Hematopoietic multipotent progenitor cell treated with erythropoietin and hydrocortisone succinate and interleukin-3 and kit ligand, for 6 days (in vitro differentiated cells): ENCODE measurements at places on chromosomes 5 and 9.

GRCh38 chr5:7396713-7397454 is 946 bp downstream of the ADCY2 start:
- DNase-seq, result peak; percentile 4

GRCh38 chr5:180558232-180558631 is 33.1 kb downstream of the SCGB3A1 start:
- no peak for DNase-seq

DNA sequence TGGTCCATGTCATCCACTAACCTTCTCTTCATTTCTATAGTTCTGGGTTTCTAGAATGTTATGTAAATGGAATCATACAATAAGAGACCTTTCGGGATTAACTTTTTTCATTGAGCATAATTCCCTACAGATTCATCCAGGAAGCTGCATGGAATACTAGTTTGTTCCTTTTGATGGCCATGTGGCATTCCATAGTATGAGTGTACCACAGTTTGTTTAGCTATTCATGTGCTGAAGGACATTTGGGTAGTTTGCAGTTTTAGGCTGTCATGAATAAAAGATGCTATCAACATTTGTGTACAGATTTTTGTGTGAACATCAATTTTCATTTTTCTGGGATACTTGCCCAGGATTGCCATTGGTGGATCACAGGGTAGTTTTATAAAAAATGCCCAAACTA is 6.8 kb upstream of the SPTLC1 start:
- no peak for DNase-seq

- no peak for DNase-seq
Measured at GRCh38 chr9:32855752-32856151, 72.4 kb downstream of the TMEM215 start.

GRCh38 chr5:100252037-100252436 is 283.1 kb upstream of the FAM174A start:
- DNase-seq, result no peak

DNA sequence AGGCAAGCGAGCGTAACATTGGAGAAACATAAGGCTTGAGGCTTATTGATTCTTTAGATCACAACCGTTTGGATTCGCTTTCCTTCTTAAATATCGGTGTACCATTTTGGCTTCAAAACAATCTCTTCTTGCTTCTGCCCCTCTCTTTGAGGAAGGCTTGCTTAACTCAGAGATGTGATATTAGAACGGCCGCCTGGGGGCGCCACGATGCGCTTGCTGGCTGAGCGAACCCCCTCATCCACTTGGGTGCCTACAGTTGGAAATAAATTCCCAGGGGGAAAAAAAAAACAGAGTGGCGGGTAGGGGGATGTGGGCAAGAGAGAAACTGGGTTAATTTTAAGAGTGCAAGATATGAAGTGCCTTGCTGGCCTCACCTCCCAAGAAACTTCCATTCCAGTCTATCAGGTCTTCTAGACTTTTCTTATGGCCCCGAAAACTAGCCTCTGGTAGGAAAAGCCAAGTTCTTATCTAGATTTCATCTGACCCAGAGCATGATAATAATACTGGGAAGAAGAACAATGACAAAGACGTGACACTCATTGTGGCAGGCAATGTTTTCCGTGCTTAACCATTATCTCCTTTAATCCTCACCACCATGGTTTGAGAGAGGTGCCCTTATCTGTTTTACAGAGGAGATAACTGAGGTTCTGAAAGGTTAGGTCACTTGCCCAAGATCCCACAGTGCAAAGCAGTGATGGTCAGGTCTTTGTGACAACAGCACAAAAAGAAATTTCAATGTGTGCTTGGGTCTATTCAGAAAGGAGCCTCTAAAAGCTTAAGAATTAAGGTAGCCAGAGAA is 115.8 kb downstream of the DPYSL3 start:
- peak; percentile 30 for DNase-seq

DNA sequence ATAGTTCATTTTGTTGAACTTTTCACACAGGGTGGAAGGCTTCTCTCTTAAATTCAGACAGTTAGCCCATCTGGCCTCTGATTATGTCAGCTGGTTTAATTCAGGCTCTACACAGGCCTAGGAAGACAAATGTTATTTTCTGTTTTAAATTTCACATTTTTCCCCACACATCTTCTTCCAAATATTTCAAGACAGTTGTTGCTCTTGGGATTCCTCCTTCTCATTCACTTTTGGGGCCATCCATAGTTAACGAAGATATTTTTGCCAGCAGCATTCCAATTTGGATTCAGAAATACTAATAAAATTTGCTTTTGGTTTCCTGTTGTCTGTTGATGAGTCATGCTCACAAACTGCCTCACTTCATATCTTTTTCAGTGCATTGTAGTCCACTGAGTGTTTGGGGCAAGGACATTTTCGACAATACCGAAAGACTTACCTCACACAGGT is 475.4 kb downstream of the DMAC1 start:
- DNase-seq, result no peak

GRCh38 chr9:2425676-2426075 is 195.9 kb upstream of the VLDLR start:
- DNase-seq, result no peak

- no peak for DNase-seq
Measured at GRCh38 chr5:146909255-146910068, 30.9 kb upstream of the PPP2R2B start.

- DNase-seq, result no peak
Measured at GRCh38 chr9:133331221-133331620, 4.8 kb downstream of the SURF6 start.

GRCh38 chr5:135391869-135392255 is 7.2 kb downstream of the MACROH2A1 start:
- no peak for DNase-seq

DNA sequence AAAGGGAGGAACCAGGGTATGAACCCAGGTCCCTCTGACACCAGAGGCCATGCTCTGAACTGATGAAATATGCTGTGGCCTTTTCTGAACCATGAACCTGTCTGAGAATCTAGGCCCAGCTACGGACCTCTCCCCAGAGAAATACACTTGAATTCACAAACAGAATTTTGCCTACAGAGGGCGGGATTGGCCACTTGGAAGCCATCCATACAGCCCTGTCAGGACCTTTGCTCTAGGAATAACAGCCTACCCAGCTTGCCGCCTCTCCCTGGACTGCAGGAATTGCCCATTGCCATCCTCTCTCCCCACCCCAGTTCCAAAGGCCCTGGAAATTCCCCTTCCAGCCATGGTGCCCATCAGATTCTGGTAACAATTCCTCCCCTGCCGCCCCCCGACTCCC is 26.6 kb downstream of the MORN5 start:
- DNase-seq, result no peak

DNA sequence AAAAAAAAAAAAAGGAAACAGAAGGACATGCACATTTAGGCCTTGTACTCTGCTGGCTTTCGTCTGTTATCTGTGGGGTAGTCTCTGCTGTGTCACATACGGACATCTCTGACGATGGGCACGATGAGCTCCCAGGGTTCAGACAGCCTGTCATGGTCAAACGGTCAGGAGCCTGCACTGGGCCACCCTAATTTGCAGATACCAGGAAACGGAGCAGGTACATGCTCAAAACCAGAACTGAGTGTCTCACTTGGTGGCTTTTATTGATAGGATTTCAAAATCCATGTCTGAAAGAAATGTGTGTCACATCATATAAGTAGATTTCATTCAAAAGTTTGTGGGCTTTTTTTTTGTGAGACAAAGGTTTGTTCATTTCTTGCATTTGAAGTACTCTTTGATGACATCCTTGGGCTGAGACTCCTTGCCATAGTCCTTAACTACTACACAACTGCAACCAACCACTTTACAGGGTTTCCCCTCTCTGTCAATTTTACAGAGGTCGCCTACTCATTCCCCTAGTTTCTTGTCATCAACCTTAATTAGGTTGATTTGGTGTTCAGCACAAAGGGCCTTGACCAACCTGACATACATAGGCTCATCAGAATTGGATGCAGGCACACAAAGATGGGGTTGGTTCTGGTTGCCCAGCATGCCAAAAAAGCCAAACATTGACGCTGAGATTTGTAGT is 9.0 kb downstream of the CKMT2 start:
- DNase-seq, result no peak

GRCh38 chr5:87751824-87752223 is 339.1 kb upstream of the CCNH start:
- no peak for DNase-seq

DNA sequence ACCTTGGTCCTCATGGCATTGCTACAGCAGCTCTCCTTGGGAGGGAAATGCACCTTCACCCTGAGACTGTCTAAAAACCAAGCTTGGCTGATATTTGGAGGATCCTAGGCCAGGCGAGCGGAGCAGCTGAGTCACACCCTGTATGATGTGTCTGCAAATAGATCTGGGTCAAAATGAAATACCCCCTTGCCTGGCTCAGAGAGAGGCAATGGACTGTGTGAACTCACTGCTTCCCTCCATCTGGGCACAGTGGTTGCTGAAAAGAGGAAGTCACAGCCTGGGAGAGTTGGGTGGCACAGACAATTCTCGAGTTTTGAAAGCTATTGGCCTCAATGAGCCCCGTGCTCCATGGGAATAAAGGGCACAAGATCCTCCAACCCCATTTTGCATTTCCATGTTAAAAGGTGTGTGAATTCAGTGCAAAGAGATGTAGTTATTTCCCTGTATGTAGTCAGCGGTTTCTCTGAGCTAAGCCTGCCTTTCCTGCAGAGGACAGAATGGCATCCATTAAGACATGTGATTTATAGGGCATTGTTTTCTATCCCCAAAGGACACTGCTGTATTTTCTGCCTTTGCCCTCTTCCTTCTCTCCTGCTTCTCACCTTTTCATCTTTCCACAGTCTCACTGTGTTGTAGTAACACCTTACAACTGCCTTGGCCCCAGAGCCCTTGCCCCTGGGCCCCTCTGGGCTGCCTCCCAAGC is 177.2 kb downstream of the GADD45G start:
- DNase-seq, result peak; percentile 47

DNA sequence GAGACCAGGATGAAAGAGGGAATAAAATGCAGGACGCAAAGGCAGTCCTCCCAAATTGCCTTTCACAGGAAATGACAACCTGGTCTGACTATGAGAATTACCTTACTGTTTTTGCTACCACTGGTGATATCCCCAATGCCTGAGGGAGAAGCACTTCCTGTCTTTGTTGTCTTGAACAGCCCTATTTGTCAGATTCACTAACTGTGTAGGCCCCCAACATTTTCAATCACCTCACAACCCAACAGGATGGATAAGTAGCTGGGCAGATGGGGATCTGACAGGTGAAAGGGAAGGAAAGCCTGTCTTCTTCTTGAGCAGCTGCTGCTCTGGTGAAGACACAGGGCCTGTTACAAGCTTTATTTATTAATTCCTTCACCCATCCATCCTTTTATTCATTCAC is 9.7 kb downstream of the ESM1 start:
- DNase-seq, result no peak

- no peak for DNase-seq
Measured at GRCh38 chr9:27423915-27424710, 100.0 kb upstream of the IFNK start.

DNA sequence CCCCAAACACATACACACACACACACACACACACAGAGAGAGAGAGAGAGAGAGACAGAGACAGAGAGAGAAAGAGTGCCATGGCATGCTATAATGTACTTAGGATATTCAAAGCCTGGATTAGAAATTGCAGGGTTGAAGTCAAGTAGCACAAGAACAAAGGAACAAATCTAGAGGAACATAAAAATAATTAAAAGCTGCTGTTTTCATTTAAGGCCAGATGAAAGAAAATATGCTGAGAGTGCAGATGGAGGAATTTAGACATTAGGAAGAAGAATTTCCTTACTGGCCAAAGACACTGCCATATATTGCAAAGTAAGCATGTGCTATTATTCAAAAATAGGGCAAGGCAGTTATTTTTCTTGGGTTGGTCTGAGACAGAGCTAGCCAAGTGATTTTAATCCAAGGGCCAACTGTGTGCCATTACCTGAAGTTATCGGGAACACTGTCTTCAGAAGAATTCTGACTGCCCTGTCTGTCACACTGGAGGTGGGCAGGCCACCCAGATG is 31.7 kb downstream of the HSD17B3 start:
- no peak for DNase-seq

DNA sequence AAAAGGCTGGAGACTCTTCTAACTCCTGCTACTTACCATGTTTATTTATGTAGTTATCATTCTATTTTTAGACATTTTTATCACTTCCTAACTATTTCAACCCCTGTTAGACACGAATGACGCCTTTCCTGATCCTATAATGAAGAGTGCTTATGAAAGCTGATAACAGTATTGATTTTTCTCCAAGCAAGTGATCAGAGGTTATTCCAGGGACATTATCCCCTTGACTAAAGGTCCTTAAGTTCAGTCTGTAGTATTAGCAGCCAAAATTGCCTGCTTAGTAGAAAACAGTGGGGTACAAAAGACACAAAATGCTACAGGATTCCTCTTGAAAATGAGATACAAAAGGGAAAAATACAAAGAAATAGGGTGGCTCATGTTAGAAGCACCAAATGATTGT is 235.6 kb downstream of the DNAH5 start:
- no peak for DNase-seq

- DNase-seq, result no peak
Measured at GRCh38 chr9:124019771-124020519, 8.4 kb downstream of the LHX2 start.

GRCh38 chr9:132828201-132828770 is 49.8 kb downstream of the AK8 start:
- DNase-seq, result no peak

GRCh38 chr5:112411903-112412302 is 7.2 kb downstream of the EPB41L4A start:
- DNase-seq, result no peak

- DNase-seq, result no peak
Measured at GRCh38 chr5:139634541-139634940, 13.6 kb upstream of the CXXC5 start.

- DNase-seq, result peak; percentile 11
Measured at GRCh38 chr5:74294231-74294705, 346.3 kb downstream of the ENC1 start.

GRCh38 chr9:16925426-16925825 is 55.0 kb upstream of the BNC2 start:
- DNase-seq, result no peak

- no peak for DNase-seq
Measured at GRCh38 chr5:38797838-38798237, 48.0 kb upstream of the OSMR start.

DNA sequence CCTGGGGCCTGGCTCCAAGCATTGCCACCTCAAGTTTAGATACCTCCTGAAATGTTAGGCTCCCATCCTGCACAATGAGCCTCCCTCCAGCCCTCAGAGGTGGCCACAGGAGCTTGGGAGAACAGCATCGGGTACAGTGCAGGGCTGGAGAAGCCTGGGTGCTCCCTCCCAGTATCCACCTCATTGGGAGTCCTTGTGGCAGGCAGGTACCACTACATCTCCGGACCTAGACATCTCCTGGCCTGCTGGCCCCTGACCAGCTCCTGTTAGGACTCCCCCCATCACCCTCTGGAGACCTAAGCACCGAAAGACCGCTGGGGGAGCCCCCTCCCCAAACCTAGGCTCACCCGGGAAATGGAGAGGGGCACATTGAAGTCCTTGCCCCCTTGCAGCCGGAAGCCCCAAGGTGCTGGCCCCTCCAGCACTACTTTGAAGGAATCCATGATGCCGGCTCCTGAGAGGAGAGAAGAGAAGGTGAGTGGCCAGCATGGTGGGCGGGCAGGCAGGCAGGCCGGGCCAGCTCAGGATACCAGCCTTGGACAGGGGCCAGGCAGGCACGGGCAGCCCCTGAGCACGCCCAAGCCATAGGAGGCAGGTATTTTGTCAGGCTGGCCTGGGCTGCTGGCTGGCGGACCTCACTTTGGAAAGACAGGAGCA is 1.2 kb downstream of the PDLIM7 start:
- peak; percentile 52 for DNase-seq

DNA sequence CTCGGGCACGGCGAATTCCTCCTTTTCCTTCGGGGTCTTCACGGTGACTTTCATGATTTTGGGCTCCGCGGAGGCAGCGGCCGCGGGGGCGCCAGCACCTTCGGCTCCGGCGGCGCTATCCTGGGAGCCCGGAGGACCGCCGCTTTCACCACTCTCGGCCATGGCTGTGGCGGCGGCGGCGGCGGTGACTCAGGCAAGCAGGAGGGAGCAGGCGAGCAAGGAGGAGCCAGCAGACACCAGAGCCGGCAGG is 315 bp downstream of the UBQLN1 start:
- DNase-seq, result no peak
